ENCODE measurements at places on chromosomes 7 and 10. TPM values are rescaled to one million over a fixed set of nuclear protein-coding genes. Genes with fewer than 3 reads are reported as not detected.

TLL2 gene
- 0.12 TPM for total RNA-seq

SUGCT gene
- total RNA-seq: 2.9 TPM

PRPS1L1 gene
- not detected for total RNA-seq

C7orf57 gene
- 1.1 TPM for total RNA-seq

LHFPL3 gene
- not detected for total RNA-seq

MYO3A gene
- not detected for total RNA-seq

BMPR1A gene
- total RNA-seq: 7.5 TPM

PLAC9 gene
- total RNA-seq: not detected

OR9A2 gene
- not detected for total RNA-seq

Data from activated naive CD8-positive, alpha-beta T cell treated with anti-CD3 and anti-CD28 coated beads for 36 hours (primary cell).